ENCODE measurements at places on chromosomes 1 and 21.

DNA sequence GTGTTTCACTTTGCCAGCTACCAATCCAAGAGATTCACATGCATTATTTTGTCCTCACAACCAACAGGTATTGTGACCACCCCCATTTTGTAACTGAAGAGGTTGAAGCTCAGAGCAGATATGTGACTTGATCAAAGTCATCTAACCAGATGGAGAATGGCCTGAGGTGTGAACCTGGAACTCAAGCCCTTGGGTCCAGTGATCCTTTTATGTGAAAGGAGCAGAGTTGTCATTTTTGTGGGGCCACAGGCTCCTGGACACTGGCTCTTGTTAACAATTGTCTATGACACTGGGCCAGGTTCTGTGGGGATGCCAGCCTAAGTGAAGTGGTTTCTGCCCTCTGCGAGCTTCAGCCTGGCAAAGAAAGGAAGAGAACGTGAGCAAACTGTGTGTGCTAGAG lies 172.6 kb downstream of the ZZZ3 start:
- no peak for DNase-seq

GRCh38 chr1:44860891-44861425 lies 17.9 kb upstream of the PTCH2 start:
- DNase-seq = no peak

- no peak for DNase-seq
Measured at GRCh38 chr1:58964428-58964827, 180.6 kb upstream of the JUN start.

DNA sequence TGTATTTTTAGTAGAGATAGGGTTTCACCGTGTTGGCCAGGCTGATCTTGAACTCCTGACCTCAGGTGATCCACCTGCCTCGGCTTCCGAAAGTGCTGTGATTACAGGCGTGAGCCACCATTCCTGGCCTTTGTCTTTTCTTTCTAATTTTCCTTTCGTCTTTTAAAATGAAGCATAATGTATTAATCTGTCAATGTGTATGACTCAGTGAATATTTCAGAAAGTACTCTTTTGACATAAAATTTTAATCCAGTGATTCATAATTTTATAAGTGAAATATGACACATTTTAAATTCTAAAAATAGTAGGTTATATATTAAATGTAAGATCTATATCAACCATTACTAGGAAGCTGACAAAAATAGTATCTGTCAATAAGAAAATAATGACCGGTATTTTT lies 1059.0 kb upstream of the PRMT6 start:
- DNase-seq = no peak

- no peak for DNase-seq
Measured at GRCh38 chr1:90561103-90561783, 155.9 kb downstream of the BARHL2 start.

- no peak for DNase-seq
Measured at GRCh38 chr1:158527190-158527815, 26.9 kb downstream of the OR6Y1 start.

- DNase-seq = no peak
Measured at GRCh38 chr1:72064196-72065075, 217.9 kb downstream of the NEGR1 start.

DNA sequence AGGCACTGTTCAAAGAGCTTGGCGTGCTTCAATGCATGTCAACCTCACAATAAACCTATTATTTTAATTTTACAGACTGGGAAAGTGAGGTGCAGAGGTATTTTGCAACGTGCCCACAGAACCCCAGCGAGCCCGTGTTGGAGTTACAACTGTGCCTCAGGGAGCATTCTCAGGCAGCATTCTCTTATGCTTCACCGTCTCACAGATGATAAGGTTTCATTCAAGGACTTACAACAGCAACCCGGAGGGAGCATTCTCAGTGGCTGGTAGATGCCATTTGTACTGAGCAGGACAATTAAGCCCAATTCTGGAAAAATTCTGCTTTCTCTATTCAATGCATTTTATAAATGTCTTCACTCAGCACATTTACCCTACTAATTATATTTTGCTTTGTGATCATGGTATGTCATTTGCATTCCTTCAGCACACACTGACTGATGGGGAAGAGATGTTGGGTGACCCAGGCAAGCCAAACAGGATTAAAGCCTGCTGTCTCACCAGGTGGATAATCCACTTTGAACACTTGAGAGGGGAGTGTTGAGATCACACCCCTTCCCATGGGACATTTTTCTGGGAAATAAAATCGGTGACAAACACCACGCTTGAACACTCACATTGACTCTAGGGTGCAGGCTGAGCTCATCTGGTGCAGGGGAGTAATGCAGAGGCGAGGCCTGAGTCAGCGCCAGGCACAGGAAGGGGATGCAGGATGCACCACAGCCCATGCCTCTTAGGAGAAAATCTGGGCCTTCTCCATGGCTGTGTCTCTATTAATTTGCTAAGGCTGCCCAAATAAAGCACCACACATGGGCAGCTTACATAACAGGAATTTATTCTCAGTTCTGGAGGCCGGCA lies 113.9 kb downstream of the CLIC6 start:
- no peak for DNase-seq

- no peak for DNase-seq
Measured at GRCh38 chr1:31031330-31032143, 34.0 kb downstream of the PUM1 start.

GRCh38 chr1:26287033-26287711 lies 7.3 kb downstream of the SH3BGRL3 start:
- DNase-seq = peak; percentile 58

DNA sequence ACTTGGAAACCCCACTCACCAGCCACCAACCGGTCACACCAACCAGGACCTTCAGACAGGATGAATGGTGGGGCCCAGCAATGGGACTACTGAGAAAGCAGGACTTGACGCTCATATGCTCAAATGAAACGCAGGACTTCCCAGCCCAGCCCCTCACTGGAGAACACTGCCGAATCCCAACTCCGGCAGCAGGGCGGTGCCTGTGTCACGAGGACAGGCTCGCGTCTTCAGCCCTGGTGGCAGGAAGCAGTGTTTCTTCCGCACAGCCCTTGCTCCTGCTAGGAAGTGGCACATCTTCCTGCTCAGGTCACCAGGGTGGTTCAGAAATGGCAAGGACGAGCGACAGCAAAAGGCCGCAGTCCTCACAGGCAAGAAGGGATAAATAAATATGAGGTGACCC lies 38.9 kb downstream of the CD58 start:
- DNase-seq = no peak

DNA sequence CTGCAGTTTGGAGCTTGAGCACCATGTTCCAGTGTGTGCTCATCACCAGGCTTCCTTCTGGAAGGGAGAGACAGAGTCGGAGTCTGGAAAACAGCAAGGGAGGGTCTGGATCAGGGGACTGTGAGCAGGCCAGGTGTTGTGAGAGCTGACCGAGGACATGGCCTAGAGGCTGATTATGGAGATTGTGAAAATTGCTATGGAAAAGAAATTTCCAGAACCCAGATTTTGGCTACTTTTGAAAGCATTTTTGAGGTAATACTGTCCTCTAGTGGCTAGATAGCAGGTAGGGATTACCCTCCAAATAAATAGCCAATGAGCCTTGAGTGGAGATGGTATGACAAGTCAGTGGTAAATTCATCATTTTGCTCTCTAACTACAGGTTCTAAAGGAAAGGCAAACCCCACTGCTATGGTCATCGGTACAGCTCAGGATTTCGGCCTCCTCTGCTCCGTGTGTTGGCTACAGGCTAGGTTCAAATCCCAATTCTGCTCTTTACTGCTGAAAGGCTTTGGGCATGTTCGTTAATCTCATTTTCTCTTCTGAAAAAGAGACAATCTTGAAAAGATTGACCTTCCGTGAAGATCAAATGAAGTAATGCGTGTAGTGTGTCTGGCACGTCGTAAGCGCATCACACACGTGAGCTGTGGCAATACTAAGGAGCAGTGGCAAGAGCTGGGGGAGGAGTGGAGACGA lies 1.0 kb upstream of the HAO2 start:
- peak; percentile 52 for DNase-seq

DNA sequence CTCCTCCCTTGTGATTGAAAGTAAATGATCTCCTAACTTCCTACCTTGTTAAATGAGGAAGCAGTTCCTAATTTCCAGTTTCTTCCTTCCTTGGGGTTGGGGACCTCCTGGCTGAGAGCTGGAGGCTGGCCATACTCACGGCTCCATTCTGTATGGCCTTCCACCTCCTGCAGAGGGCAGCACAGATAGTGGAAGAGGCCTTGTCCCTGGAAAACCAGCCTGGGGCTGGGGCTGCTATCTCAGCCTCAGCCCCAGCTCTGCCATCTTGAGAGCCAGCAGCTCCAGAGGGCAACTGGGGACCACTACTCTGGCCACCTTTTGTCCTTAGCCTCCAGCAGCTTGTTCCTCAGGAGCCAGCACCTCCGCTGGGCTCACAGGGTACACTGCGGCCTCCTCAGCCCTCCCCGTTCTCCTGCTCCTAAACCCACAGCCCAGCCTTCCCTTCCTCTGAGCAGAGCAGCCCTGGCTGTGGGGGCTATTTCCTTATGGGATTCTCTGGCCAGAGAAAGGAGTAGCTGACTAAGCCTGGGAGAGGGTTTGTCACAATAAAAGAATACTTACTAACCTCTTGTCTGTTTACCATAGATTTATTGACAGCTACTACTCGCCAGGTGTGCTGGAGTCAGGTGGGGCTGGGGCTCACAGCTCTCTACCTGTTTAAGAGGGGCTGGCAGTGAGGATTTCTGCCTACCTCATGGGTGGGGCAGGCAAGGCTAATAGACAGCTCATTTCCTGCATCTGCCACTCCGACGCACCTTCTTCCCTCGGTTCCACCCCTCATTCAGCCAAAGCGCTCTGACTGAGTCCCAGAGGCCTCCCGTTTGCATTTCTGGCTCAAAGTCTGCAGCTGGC lies 6.3 kb downstream of the TMEM234 start:
- peak; percentile 69 for DNase-seq

DNA sequence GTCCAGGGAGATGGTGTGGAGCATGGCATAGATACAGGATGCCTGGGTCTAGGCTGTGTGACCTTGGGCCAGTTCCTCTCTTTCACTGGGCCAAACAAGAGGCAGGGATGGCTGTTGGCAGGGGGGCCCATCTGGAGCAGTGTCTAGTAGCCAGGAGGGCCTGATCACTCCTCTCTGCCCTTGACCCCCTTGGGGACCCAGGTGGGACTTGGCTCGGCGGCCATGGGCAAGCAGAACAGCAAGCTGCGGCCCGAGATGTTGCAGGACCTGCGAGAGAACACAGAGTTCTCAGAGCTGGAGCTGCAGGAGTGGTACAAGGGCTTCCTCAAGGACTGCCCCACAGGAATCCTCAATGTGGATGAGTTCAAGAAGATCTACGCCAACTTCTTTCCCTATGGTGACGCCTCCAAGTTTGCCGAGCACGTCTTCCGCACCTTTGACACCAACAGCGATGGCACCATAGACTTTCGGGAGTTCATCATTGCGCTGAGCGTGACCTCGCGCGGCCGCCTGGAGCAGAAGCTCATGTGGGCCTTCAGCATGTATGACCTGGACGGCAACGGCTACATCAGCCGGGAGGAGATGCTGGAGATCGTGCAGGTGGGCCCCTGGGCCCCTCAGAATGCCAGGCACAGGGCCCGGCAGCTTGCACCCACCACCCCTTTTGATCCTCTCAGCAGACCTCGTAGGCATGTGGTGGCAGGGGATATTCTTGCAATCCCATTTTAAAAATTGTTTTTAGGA lies 2.6 kb downstream of the HPCA start:
- DNase-seq = no peak

DNA sequence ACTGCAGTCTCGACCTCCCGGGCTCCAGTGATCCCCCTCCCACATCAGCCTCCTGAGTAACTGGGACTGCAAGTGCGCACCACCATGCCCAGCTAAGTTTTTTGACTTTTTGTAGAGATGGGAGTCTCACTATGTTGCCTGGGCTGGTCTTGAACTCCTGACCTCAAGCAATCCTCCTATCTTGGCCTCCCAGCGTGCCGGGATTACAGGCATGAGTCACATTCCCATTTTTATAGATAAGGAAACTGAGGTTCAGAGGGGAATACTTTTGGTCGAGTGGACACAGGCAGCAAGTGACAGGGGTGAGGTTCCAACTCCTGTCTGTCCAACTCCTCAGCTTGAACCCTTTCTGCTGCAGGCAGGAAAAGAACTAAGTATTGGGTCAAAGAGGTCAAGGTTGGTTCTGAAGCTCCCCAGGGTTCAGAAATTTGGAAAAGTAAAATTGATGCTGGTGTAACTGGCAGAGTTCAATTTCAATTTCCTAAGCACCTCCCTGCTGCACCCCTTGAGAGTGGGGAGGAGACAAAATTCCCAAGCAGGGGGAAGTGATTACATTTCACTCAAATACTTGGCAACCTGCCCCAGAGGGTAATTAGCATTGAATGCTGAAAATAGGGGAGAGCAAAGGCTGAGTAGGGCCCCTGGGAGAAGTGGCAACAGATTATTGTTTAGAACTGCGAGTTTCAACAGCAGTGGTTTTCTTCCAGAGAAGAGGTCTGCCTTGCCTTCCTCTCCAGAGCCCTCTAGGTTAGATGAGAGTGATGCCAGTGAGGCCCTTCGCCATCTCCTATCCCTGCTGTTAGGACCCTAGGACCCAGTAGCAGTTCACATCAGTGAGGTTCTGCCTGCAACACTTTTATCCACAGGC lies 17.5 kb upstream of the ALPL start:
- no peak for DNase-seq

DNA sequence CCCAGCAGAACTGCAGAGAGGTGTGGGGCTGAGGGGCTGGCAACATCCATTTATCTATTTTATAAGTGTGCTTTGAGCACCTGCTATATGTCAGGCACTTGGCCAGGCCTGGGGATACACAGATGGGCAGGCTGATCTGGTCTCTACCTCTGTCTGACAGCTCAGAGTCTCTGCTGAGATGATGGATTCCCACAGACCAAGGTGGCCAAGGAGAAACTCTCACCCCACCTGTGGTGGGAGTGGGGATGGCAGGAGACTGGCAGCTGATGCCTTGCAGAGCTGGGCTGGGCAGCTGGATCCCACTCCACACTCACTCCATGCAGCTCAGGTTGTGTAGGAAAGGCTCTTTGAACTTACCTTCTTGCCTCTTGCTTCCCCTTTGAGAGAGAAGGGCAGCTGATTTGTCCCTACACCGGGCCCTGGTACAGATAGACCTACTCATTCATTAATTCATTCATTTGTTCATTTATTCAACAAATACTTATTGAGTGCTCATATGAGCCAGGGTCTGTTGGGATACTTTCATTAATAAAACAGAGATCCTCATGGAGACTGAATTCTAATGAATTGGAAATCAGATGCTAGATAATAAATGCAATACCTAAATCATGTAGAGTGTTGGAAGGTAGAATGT lies 9.0 kb downstream of the ADORA1 start:
- DNase-seq = no peak

DNA sequence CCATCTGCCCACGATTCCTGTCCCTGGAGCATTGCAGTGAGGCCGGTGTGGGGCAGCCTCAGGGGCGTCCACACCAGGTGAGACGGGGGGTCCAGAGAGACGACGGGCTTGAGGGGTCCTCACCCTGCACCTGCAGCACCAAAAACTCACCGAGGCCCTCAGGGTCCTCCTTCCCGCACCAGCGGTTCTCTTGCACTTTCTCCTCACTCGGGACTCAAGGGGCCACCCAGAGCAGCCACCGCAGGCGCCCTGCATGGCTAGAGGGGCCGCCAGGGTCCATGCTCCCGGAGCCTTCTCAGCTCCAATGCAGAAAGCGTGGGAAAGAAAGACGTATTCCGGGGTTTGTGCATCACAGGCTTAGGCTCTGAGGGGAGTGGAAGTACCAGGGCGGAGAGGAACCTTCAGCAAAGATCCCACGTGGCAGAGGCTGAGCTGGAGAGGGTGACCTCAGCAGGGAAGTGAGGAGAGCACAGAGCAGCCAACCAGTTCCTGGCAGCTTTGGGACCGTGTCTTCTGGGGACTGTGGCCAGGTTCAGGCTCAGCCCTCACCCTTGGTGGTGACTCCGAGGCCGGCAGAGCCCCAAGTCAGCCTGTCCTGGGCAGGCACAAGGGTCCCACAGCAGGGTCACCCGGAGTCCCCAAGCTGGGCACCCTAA lies 19.5 kb upstream of the COL6A2 start:
- DNase-seq = no peak
